ENCODE measurements at places on chromosomes 7 and 10.

DNA sequence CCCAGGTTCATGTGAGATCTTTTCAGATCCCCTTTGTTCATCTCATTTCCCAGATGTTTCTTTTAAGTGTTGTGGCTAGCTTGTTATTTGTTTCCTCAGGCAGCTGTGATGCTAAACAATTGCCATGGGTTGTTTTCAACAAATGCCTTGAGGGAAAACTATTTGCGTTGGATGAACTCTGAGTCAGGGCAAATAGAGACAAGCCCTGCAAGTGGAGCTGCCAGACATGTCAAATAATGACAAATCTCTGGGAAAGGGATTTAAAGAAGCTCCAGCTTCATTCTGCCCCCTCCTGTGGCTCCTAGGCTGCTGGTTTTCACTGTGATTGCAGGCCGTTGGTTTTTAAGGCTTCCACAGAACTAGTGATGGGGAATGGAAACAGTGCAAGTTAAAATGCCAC is 272.4 kb upstream of the SP8 start:
- no peak for DNase-seq

- DNase-seq: no peak
These were observed 98.7 kb upstream of the DNAJB6 start for GRCh38 chr7:157238087-157238486.

- DNase-seq: peak; percentile 80
These were observed 712 bp downstream of the ITPRIP start for GRCh38 chr10:104337521-104337984.

GRCh38 chr10:114379631-114380041 is 24.7 kb downstream of the AFAP1L2 start:
- DNase-seq: no peak

DNA sequence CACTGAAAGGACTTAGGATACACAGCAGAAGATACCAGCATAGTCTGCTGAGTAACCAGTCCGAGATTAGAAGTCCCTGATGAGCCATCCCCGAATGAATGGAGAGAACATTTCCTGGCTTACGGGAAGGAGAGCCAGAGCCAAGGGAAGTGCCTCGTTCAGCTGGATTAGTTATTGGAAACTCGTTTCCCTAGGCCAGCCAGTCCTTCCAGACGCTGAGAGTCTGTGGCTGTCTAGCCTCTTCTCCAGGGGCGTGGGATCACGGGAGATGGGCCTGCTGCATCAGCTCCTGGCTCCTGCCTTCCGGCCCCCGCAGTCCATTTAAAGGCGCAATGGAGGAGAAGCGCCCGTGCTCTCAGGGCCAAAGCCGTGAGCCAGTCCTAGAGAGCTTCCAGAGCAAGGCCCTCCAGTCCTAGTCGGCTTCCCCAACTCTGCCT is 712.8 kb downstream of the PARD3 start:
- no peak for DNase-seq

GRCh38 chr7:42024537-42024936 is 212.5 kb downstream of the GLI3 start:
- no peak for DNase-seq

- DNase-seq: no peak
These were observed 262.8 kb downstream of the SLC25A13 start for GRCh38 chr7:96059075-96059474.

- DNase-seq: no peak
These were observed 2.9 kb downstream of the BNIP3 start for GRCh38 chr10:131978851-131979250.

DNA sequence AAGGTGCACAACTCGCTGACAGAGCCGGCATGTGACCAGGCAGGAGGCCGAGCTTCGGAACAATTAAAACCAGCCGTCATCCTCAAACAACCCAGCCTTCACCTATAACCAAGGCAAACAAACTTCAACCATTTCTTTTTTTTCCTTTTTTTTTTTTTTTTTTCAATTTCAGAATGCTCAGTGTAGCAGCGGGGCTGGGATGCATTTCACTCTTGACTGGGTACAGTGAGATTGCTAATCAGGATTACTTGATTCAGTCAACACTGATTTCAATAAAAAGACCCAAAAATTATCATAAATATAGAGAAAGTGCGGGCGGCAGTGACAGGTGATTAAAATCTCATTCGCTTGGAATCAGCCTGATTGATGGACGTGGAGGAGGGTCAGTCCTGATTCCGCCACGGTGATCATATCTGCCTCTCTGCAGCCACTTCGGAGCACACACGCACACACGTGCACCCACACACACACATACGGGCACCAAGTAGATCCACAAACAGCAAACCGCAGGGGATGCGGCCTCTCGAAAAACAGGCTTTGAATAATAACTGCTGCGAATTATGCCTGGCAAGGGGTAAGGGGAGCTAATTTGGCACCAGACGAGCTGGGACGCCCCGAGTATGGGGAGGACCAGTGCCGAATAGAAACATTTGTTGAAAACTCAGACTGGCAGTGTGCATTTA is 31.2 kb downstream of the EBF3 start:
- no peak for DNase-seq

GRCh38 chr10:9172276-9172675 is 1117.8 kb downstream of the GATA3 start:
- DNase-seq: no peak

GRCh38 chr7:26856176-26856985 is 8.0 kb downstream of the SKAP2 start:
- peak; percentile 39 for DNase-seq

GRCh38 chr10:43689955-43690771 is 41.5 kb upstream of the ZNF32 start:
- peak; percentile 66 for DNase-seq

- DNase-seq: no peak
These were observed 596.8 kb downstream of the PTPRN2 start for GRCh38 chr7:157990881-157991250.

DNA sequence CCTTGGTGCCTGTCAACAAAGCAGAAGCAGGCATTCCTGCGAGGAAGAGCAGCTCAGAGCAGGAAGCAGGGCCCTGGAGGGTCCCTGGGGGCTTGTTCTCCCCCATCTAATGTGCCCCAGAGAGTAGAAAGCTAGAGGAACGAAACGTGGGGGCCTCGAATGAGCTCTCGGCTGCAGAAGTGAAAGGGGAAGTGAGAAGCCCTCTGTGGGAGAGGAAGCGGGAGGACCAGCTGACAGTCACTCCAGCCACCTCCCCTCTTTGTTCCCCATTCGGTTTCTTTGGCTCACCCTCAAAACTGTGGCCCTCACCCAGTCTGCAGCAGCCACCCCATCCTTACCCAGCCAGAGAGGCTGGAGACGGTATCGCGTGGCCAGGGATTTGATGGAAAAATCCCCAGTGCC is 25.0 kb downstream of the C10orf105 start:
- DNase-seq: peak; percentile 89

- DNase-seq: no peak
These were observed 24.5 kb upstream of the OR13A1 start for GRCh38 chr10:45339894-45340293.

- DNase-seq: no peak
These were observed 79.1 kb upstream of the NME8 start for GRCh38 chr7:37769291-37769690.

- DNase-seq: no peak
These were observed 20.7 kb downstream of the BLVRA start for GRCh38 chr7:43779045-43779812.

DNA sequence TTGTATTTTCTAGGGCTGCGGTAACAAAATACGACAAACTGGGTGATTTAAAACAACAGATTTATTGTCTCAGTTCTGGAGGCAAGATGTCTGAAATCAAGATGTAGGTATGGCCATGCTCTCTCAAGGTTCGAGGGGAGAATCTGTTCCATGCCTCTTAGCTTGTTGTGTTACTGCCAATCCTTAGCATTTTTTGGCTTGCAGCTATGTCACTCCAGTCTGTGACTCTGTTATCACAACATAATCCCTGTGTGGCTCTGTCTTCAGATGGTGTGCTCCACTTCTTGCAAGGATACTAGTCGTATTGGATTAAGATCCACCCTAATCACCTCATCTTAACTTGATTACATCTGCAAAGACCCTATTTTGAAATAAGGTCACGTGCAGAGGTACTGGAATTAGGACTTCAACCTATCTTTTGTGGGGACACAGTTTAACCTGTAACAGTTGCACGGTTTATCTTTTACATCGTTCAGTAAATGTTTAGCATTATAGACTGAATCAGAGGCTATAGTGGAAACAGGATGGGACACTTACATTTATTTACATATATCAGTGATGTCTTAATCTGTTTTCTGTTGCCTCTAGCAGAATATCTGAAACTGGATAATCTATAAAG is 3.1 kb downstream of the C1GALT1 start:
- DNase-seq: no peak

DNA sequence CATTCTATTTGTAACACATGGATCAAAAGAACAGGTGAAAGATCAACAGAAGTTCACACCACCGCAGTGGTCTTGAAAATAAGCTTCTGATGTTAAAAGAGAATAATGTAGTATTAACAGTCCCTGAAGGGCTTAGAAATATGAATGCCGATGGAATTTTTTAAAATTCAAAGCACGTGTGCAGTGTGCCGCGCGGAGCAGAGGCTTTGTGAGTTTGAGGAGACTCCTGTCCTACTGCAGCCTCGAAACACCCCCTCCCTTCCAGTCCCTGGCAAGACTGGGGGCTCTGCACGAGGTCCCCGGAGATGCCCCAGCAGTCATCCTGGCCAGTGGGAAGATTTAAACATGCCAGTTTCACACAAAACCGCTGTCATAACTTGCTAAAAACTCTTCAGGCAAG is 196.6 kb downstream of the DIP2C start:
- no peak for DNase-seq

DNA sequence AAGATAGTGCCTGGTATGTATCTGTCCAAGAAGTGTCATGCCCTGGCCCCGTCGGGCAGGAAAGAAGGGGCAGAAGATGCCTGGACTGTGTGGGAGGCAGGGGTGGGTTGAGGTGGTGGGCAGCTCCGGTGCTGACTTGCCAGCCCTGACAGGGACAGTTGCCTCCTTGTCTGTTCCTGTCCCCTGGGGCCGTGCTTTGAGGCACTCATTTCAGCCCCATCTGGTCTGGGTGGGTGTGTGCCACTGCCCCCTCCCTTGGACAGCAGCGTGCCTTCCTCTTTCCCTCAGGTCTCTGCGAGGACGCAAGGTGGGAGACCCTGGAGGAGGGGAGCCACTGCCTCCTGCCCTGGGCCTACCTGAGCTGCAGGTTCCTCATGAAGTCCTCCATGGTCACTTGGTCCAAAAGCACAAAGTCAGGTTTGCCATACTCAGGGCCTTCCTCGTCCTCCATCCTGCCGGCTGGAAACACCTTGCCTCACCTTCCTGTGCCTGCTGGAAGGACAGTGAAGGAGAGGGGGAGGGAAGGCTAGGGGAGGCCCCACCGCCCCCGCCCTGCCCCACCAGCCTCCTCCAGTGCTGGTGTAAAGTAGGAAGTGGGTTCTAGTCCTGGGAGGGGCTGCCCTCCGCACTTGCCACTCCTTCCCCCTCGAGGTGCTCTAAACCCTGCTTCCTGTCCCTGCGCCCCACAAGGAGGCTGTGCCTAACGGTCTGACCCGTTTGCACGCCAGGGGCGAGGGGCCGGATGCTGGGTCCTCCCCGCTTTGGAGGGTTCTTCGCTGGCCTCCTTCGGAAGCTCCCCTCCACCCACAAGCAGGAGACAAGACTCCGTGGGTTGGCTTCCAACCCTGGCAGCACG is at the start of gene MYO1G:
MYO1G (minus strand) TSS at position 505 of the 856 bp plus-strand sequence; CDS start at position 451, 54 bp downstream.
- DNase-seq: peak; percentile 91

GRCh38 chr10:79905322-79906314 is 43.3 kb downstream of the SFTPD start:
- peak; percentile 47 for DNase-seq

DNA sequence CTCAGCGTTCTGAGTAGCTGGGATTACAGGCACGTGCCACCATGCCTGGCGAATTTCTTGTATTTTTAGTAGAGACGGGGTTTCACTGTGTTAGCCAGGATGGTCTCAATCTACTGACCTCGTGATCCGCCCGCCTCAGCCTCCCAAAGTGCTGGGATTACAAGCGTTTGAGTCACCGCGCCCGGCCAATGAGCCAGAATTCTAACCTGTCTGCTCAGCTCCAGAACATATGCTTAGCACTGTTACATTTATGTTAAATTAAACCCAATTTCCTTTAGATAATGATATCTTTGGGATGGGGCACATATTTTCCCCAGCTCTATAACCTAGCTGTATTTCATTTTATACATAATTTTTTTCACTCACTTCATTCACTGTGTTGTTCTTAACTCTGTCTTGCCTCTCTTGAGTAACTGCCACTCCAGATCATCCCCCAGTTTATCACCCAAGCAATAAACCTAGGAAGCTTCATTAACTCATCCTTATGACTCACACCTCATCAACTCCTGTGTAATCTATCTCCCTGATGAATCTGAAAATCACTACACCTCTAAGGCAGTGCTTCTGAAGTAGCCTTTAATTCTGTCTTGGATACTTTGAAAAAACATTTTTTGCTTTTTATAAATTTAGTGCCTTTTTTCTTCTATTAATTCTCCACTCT is 559.7 kb upstream of the ZWINT start:
- DNase-seq: no peak

DNA sequence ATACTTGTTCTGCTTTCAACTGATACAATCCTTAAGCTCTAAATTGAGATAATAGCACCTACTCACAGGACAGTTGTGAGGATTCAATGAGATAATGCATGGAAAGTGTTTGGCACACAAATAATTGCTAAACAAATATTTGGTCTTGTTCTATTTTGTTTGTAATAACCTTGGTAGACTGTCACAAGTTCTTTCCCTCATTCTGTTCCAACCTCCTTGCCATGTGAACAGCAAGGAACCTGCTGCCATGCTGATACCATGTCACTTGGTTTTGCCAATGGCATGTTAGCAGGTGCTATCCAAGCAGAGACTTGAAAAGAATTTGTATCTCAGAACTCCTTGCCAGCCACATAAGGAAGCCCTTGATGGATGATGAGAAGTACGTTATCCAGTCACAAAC is 24.8 kb upstream of the TECTB start:
- DNase-seq: no peak

- peak; percentile 89 for DNase-seq
These were observed at the start of gene TMEM273 for GRCh38 chr10:49187950-49188761. TMEM273 (minus strand) TSS chr10:49188391; CDS start chr10:49188336, 55 bp downstream.

DNA sequence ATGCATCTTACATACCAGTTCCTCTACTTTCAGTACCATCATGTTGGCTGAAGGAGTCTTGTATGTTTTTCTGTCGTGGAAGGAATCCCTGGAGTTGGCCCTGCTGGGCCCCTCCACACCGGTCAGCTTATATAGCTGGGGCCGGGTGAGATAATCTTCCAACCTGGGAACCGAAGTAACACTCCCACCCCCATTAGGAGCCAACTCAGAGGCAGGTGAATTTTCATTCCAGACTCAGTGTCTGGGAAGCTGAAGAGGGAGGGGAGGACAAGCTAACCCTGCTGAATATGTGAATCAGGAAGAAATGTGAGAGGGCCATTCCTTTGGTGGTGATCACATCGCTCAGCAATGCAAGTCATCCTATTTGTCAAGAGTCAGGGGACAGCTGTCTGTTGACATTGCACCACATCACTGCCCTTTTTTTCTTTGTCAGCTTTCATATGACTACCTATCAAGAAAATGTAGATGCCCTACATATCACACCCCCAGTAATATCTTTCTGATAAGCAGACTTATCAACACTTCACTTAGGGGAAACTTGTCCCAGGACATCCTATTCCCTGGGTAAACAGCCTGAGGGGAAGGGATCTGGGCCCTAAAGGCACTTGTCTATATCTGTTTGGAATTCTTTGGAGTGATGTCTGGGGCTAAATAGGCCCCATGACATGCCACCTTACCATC is at the start of gene ANKRD1:
ANKRD1 (minus strand) TSS at position 102 of the 681 bp plus-strand sequence; CDS start at position 42, 60 bp downstream.
- peak; percentile 33 for DNase-seq
